ENCODE measurements at places on chromosomes 7 and 10.

- DNase-seq: no peak
Observed at GRCh38 chr10:86391986-86392722, 25.6 kb upstream of the GRID1 start.

GRCh38 chr10:96205580-96205979, 65.8 kb downstream of the BLNK start:
- DNase-seq: no peak

DNA sequence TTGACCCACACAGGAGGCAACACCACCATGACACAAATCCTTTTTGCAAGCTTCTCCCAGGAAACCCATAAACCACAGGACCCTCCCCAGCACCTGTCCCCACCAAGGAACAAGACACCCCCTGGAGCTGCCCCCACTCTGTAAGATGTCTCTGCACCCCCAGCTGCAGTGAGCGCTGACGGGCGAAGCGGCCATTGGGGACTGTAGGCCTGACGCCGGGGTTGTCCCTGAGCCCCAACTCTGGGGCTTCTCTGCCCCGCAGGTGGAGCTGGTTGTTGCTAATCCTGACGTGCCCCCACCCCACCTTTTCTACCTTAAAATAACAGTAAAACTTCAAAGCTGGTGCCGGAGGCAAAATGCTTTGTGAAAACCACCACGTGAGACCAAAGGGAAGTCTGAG, 94.7 kb upstream of the PPP2R2D start:
- DNase-seq: no peak

- no peak for DNase-seq
Observed at GRCh38 chr10:132659206-132660091, 121.9 kb downstream of the INPP5A start.

GRCh38 chr7:88759230-88760135, at the start of gene ZNF804B:
Gene ZNF804B (plus strand): TSS chr7:88759700. CDS start chr7:88759977, 277 bp downstream.
- no peak for DNase-seq

GRCh38 chr10:88853155-88853881, 1.7 kb upstream of the ANKRD22 start:
- no peak for DNase-seq

GRCh38 chr10:7467031-7467667, 56.3 kb upstream of the SFMBT2 start:
- DNase-seq: no peak

- DNase-seq: no peak
Observed at GRCh38 chr7:144513334-144513733, 109.8 kb upstream of the NOBOX start.

DNA sequence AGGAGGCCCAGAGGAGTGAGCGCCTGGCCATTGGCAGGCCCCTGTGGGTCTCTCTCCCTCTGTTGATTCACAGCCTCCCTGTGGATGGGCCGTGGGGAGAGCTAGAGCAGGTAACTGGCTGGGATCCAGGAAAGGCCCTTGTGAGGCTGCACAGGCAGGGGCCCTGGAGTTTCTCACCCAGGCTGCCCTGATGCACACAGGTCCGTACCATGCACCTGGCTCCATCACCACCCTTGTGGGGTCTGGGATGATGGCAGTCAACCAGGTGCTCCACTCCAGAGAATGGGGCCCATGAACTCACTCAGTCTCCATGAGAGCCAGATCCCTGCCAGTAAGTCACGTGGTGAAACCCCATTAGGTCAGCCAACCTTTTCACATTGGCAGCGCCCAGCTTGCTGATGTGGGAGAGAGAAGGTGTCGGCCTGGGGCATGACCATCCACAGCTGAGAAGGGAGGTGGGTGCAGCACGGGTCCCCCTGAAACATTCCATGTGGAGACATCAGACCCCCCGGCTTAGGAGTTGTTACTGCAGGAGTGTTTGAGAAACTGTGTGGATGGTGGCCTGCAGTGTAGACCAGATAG, 320.8 kb downstream of the ADARB2 start:
- no peak for DNase-seq

- DNase-seq: no peak
Observed at GRCh38 chr10:86670876-86671275, 2.6 kb downstream of the LDB3 start.

GRCh38 chr7:2010551-2011265, 222.0 kb downstream of the MAD1L1 start:
- no peak for DNase-seq

- DNase-seq: no peak
Observed at GRCh38 chr10:114920459-114920858, 17.5 kb upstream of the TRUB1 start.

DNA sequence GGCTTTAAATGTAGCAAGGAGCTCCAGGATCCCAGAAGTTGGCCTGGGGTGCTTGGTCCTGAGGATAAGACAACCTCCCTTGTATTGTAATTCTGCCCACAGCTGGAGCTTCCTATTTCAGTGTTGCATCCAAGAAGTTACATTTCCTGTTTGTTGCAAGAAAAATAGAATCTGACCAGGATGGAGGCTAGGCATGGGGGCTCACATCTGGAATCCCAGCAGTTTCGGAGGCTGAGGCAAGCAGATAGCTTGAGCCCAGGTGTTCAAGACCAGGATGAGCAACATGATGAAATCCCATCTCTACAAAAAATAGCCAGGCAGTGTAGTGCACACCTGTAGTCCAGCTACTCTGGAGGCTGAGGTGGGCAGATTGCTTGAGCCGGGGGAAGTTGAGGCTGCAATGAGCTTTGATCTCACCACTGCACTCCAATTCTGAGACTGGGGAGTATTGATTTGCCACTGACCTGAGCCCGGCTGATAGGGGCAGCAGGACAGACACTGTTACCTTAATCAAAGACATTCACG, 766 bp upstream of the ITIH2 start:
- no peak for DNase-seq

DNA sequence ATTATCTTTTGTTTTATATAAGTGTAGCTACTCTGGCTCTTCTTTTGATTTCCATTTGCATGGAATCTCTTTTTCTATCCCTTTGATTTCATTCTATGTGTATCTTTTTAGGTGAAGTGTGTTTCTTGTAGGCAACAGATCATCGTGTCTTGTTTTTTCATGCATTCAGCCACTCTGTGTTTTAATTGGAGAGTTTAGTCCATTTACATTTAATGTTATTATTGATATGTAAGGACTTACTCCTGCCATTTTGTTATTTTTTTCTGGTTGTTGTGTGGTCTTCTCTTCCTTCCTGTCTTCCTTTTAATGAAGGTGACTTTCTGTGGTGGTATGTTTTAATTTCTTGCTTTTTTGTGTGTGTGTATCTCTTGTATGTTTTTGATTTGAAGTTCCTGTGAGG, 81.6 kb downstream of the BBS9 start:
- DNase-seq: no peak

DNA sequence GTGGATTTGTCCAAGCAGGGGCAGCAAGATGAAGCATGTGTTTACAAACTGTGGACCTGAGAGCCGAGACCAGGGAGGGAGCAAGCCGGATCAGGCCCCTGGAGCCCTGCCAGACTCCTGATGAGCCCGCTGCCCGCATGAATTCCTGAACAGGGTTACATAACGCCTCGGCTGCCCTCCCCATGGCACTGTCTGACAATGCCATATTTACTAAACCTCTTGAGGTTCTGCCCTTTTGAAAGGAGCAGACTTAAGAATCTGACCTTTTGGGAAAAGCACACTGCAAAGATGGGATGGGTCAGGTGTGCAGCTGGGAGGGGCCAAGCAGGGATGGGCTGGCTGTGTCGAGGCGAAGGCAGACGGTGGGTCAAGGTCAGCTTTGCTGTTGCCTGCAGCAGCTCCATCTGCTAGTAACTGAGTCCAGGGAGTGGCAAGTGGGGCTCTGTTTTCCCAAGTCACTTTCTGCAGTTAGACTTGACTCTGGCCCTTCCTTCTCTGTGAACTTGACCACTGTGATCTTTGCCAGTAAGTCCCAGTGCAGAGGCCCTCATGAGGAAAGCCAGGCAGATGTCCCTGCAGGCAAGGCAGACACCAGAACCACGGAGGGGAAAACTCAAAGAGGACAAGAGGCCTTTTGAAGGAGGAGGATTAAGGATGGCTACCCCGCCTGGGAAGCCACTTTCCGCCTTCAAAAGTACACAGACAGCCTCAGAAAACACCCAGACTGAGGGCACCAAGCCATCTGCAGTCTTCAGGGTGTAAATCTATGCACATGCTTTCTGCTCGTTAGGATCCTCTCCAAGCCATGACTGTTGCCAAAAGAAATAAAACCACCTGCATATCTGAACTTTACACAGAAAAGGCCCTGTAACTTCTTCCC, 175.8 kb downstream of the TNS3 start:
- no peak for DNase-seq

DNA sequence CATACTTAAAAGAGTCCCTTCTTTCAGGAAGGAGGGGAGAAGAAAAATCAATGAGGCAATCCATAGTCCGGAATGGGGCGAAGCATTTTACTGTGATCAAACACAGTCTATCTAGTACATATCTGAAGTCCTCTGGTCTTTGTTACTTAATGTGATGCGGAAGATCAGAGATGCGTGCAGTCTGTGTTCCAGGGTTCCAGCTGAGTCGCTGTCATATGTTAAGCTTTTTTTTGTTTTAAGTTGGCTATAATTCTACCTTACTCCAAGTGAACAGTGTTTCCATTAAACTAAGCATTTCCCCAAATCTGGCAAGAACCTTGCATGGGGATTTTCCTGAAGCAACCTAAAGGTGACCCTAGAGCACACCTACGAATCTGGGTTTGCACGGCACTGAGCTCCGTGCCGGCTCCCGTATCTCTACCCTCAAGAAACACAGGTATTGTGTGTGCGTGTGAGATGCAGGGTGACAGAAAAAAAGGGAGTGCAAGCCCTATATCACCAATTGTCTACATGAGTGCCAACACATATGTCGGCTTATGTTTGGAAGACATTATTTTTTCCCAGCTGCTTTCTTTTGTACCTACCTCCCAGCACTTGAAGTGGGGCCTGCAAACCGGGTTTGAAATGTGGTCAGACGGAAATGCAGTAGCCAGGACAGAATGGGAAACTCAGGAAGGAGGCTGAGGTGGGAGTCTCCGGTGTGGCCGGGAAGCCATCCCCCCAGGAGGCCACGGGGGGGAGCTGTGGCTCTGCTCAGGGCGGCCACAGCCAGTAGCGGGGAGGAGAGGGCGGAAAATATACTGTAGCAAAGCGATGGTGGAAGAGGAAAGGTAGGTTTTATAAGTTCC, 435.8 kb upstream of the MGMT start:
- no peak for DNase-seq
